ENCODE measurements at places on chromosomes 16 and 17.

DNA sequence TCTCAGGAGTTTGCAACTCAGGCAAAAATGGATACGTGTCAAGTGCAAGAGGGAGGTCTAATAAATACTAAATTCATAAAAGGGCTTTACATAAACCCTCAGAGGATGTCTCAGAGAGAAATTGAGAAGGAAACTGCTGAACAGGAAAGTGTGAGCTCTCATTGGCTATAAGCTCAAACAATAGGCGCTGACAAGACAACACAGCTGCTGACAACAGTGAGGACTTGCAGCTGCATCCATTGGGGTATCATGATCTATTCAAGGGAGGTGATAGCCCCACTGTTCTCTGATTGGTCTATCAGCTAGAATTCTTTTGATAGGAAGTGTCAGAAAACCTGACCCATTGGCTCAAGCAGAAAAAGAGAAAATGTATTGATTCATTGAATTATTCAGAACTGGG, 187.2 kb downstream of the CBLN1 start:
- DNase-seq: no peak

DNA sequence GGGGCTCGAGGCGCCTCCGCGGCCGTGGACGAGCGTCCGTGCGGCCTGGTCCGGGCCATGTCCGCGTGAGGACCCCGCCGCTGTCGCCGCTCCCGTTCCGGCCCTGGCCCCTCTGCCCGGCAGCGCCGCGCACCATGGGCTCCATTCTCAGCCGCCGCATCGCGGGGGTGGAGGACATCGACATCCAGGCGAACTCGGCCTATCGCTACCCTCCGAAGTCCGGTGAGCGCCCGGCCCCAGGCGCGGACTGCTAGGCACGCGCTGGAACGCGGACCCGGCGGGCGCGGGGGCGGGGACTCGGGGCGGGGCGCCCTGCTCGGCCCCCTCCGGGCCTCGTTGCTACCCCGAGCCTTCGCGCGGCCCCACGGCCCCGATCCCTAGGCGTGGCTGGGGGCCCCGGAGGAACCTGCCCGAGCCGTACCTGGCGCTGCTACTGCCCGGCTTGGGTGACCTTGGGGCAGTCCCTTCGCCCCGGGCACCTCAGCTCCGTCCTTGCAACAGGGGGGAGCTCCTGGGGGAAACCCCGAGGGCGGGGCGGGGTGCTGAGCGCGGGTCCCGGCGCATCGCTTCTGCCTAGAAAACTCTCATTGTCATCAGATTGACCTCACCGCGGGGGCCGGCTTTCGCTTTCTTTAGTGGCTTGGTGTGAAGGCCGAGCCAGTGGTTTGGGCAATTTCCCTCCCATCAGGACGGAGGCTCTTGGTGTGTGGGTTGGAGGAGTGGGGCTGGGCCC, 367 bp downstream of the MGRN1 start:
- DNase-seq: peak; percentile 87

- DNase-seq: no peak
Observed at GRCh38 chr16:19128454-19129200, 14.9 kb downstream of the ITPRIPL2 start.

GRCh38 chr16:66250686-66251431, 115.6 kb upstream of the CDH5 start:
- no peak for DNase-seq

GRCh38 chr16:33059206-33059605, 134.8 kb upstream of the TP53TG3C start:
- no peak for DNase-seq

- no peak for DNase-seq
Observed at GRCh38 chr17:56125830-56126819, 27.1 kb upstream of the ANKFN1 start.

GRCh38 chr17:37359682-37360188, 16.1 kb upstream of the C17orf78 start:
- no peak for DNase-seq

GRCh38 chr17:8255499-8255898, 6.4 kb downstream of the PFAS start:
- DNase-seq: no peak

DNA sequence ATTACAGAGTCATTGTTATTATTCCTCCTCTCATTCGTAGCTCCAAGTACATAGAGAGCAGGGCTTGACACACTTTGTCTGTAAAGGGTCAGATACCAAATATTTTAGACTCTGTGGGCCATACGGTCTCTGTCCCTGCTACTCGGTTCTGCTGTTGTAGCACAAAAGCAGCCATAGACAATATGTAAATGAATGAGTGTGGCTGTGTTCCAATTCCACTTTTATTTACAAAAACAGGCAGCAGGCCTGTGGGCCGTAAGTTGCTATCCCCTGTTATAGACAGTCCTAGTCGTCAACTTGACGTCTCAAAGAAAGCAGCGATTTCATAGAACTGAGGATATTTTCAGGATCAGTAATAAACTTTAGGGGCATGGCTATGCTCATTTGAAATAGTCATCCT, 161.6 kb downstream of the MSI2 start:
- DNase-seq: no peak

DNA sequence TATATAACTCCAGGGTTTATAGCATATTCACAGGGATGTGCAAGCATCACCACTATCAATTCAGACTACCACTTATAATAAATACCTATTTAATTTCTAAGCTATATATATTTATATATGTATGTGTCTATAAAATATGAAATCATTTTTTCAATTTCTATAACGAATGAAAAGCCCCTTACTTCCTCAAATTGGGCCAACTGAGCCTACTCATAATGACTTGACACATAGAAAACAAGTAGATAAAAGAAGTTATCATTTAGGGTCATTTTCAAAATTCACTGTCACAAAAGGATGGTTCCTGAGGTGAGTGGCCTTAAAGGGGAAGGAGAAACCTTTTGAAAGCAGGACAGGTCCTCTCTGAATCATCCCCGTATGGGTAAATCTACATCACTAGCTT, 114.1 kb downstream of the ADCY9 start:
- no peak for DNase-seq

- DNase-seq: no peak
Observed at GRCh38 chr17:3928406-3928805, 12.1 kb upstream of the P2RX1 start.

GRCh38 chr16:68144008-68144407, 58.8 kb downstream of the NFATC3 start:
- no peak for DNase-seq

- no peak for DNase-seq
Observed at GRCh38 chr16:24580665-24581064, 41.3 kb downstream of the RBBP6 start.

DNA sequence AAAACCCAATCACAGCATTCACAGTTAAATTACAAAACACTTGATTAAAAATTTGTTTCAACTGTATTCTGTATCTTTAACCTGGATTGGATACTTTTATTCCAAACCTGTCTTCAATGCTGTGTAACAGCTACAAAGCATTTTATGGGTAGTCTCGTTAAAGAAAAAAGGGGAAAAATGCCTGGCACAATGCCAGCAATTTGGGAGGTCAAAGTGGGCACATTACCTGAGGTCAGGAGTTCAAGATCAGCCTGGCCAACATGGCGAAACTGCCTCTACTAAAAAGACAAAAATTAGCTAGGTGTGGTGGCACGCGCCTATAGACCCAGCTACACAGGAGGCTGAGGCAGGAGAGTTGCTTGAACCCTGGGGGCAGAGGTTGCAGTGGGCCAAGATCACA, 4.0 kb downstream of the GNA13 start:
- no peak for DNase-seq
